Frontal cortex (tissue), 4 donors: ENCODE measurements at places on chromosomes 11 and 22. TPM values are rescaled to one million over a fixed set of nuclear protein-coding genes. Genes with fewer than 3 reads are reported as not detected.

DNA sequence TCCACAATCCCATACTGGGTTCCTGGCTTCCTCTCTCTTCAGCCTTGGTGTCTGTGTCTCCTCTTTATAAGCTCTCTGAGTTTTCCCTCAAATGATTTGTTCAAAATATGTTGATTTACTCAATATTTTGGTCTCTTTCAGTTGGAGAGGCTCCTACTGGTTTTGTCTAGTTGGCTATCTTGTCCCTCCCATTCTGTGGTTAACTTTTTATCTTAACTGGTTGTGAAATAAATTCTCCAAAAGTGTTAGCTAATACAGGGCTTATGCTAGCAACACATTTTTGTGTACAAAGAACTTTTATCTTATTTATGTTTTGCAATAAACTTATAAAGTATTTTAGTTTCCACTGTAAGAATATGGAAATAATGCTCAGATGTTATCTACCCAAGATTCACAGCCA, 200.9 kb downstream of the AASDHPPT start:
- no peak for DNase-seq

- DNase-seq = no peak
These were observed 453.8 kb upstream of the CNTN5 start for GRCh38 chr11:98566978-98567377.

DNA sequence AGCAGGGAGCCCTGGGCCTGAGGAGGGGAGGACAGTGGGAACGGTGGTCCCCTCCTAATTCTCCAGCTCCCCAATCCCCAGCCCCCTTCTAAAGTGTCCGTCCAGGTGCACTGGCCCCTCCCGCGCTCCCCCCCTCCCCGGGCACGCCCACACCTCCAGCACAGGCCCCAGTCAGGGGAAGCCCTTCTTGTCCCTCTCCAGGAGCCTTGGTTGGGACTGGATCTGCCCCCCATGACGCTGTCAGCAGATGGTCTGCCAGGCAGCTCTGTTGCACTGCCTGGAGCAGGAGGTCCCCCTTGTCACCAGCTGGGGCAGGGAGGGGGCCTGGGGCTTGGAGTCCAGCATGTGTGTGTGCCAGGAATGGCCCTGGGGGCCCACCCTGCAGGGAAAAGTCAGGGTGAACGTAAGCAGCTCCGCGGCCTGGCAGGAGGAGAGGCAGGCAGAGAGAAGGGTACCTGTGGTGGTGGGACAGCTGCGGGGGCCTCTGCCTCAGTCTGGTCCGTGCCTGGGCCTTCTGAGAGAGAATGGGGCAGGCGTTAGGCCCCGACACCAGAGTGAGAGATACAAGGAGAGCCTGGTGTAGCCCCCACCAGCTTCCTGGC, 1.6 kb downstream of the IRF7 start:
- no peak for DNase-seq

- no peak for DNase-seq
These were observed 176.3 kb upstream of the TMEM45B start for GRCh38 chr11:129639300-129639699.

- no peak for DNase-seq
These were observed 274.7 kb downstream of the MN1 start for GRCh38 chr22:27526901-27527300.

GRCh38 chr22:28344918-28345703, 334.5 kb downstream of the TTC28 start:
- DNase-seq = no peak

GRCh38 chr11:95501761-95502266, 270.8 kb upstream of the SESN3 start:
- no peak for DNase-seq

- no peak for DNase-seq
These were observed 199.3 kb downstream of the KIF18A start for GRCh38 chr11:27908621-27909020.

GRCh38 chr11:10375280-10375971, 70.6 kb downstream of the ADM start:
- no peak for DNase-seq

DNA sequence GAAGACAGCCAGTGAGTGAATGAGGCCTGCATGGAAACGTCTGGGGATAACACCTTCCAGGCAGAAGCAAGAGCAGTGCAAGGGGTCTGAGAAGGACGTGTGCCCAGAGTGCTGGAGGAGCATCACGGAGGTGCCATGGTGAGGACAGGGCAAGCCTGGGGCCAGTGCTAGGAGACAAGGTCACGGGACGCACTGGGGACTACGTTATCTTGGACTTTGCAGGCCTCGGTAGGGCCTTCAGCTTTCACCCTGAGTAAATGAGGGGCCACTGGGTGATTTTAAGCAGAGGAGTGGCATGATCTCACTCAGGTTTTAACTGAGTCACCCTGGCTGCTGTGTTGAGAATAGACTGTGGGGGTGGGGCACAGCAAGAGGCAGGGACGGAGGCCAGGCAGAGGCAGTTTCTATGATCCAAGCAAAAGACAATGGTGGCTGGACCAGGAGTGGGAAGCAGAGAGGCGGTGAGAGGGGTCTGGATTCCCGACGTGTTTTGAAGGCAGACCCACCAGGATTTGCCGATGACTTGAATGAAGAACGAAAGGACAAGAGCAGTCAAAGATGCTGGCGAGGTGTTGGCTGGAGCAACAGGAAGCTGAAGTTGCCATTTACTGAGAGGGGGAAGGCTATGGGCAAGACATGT, 102.7 kb upstream of the PARVA start:
- no peak for DNase-seq

- peak; percentile 54 for DNase-seq
These were observed 10.2 kb downstream of the SERPIND1 start for GRCh38 chr22:20783844-20784723.

DNA sequence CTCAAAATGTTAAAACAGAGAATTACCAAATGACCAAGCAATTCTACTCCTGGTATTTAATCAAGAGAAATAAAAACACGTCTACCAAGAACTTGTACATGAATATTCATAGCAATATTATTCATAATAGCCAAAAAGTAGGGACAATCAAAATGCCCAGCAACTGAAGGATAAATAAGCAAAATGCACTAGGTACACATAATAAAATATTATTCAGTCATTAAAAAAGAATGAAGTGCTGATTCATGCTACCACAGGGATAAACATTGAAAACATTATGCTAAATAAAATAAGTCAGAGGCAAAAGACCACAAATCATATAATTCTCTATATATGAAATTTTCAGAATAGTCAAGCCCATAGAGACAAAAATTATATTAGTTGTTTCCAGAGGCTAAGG, 24.8 kb downstream of the ARHGAP32 start:
- DNase-seq = no peak

DNA sequence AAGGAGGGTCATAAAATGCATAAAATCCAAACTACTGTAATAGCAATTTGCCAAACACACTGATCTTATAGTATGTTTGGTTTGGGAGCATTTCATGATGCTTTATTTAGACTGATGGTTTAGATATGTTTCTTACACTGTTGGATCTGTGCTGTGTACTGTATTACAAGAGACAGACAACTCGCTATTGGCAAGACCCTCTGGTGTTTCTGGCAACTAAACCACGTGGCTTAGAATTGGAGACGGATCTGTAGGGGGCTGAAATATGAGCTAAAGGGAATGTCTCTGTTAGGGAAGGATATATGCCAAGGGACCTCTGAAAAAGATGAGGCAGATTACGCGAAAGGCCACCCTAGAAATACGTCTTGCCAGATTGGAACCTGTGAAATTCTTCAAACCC, 208.7 kb downstream of the BARX2 start:
- DNase-seq = no peak

DNA sequence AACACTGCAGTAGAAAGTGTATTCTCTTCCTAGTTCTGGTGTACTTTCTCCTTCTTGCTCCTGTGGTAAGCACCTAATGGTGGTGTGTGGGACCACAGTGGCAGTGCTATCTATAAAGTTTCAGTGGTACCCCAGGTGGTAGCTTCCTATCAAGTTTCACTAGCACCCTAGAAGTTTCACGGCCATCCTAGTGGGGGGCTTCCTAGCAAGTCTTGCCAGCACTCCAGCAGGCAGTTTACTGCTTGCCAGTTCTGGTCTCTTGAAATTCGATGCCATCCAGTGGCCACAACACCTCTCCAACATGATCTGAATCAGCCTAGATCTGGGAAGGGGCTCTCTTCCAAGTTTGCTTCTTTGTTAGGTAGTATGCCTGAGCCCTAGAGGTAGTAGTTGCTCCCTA, 229.6 kb downstream of the SWAP70 start:
- no peak for DNase-seq

Gene MOGAT2
- not detected for total RNA-seq

Gene TMEM179B
- 17.1 TPM for total RNA-seq

Gene DDIAS
- 1.6 TPM for total RNA-seq
